Putamen (tissue), 1 donor: ENCODE measurements at places on chromosomes 7 and 10.
A peak's percentile ranks its signal among the peaks of the same experiment; 100 is the strongest.

DNA sequence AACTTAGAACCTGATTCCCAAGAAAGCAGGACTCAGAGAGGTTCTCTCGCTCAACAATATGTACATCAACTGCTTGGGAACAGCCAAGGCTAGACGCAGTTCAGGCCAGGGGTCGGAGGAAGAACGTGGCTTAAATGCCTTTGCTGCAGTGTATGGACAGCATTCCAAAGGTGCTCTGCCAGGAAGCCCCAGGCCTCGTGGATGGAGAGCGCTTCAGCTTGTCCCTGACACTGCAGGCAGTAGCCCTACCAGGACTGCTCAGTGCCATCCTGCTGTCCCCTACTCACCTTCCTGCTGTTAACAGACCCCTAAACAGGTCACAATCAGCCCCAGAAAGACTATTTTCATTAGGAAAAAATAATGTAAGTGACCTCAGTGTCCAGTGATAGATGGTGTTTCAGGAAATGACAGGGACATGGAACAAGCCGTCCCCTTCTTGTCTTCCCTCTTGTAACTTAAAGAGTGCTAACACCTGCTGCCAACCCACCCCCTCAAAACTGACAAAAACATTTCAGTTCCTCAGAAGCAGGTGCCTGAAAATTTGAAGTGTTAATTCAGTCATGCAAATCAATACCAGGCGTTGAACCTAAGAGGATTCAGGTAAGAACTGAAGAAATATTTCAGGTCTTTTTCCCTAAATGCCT is 16.5 kb downstream of the CREB3L2 start:
- no peak for DNase-seq

- DNase-seq: no peak
These were observed 922 bp downstream of the CXCL12 start for GRCh38 chr10:44383749-44384600.

GRCh38 chr10:22453948-22454591 is 108.8 kb downstream of the SPAG6 start:
- no peak for DNase-seq

DNA sequence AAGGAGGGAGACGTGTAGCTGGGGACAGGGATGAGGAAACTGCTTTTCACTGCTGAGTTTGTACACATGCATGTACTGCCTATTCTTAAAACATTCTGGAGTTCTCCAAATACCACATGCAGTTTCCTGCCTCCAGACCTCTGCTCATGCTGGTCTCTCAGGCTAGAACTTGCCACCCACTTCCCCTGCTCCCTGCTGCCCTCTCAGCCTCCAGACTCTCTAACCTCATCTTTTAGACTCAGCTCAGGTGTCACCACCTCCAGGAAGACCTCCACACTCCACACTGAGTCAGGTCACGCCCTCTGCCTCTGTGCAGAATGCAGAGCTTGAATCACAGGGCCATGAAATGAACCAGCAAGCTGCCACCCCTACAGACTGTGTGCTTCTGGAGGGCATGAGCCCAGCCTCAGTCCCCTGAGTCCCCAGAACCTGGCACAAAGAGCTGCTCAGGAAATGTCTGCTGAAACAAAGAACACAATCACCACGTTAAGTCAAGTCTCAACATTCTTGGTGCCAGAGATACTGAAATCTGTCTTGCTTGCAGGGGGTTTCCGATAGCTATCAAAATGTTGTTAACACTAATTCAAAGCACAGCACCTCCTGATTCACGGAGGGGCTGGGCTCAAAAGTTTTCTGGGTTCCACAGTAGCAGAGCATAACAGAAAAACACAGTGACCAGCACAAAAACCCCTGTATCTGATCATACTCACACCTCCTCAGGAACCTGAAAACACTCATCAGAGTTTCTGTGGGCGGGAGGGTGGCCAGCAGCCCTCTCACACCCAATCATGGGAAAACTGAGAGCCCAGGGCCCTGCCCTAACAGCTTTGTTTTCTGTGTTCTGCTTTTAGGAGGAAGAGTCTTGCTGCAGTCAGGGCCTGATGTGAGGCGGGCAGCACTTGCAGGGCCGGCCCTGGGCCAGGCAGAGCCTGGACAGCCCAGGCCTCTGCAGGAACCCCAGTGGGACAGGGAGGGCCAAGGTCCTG is 21.1 kb downstream of the FAM53B start:
- DNase-seq: no peak

GRCh38 chr10:110141871-110142635 is 65.4 kb upstream of the MXI1 start:
- DNase-seq: no peak

DNA sequence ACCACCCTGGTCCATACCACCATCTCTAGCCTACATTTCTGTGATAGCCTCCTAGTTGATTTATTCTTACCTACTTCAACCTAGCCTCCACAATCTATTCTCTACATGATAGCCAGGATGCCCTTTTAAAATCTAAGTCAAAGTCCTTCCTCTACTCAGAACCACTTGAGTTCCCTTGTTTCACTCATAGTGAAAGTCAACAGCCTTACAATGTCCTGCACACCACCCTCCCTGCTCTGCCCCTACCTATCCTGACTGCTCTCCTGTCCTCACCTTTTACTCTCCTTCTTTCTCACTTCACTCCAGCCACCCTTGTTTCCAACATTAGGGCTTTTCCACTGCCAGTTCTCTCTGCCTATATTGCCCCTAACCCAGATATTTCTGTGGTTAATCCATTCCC is 146.7 kb downstream of the GRM3 start:
- DNase-seq: no peak

DNA sequence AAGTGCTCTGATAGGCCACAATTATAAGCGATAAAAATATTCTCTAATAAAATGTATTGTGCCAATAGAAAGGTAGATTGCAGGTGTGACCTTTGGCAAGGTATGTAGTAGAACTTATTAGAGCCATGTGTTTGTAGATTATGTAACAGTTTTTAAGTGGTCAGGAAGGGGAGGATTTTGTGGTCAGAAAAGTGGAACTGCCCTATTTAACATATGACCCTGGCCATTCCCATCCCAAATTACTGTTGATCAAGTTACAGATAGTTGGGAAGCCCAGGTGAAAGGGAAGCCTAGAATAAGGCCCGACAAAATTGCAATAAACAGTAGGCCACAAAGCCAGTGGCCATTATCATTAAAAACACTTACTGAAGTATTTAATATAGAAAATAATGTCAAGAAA is 89.2 kb downstream of the SPAG6 start:
- no peak for DNase-seq

GRCh38 chr7:107743567-107744344 is at the start of gene CBLL1:
TSS of gene CBLL1 (plus strand) at chr7:107744142. CDS start at chr7:107744164, 22 bp downstream.
- DNase-seq: peak; percentile 98

GRCh38 chr10:74150204-74150989 is at the start of gene AP3M1:
TSS of gene AP3M1 (minus strand) at chr10:74150828. CDS start at chr10:74138379, 12,449 bp downstream.
- no peak for DNase-seq

GRCh38 chr10:69787681-69788080 is 14.0 kb upstream of the COL13A1 start:
- DNase-seq: no peak

DNA sequence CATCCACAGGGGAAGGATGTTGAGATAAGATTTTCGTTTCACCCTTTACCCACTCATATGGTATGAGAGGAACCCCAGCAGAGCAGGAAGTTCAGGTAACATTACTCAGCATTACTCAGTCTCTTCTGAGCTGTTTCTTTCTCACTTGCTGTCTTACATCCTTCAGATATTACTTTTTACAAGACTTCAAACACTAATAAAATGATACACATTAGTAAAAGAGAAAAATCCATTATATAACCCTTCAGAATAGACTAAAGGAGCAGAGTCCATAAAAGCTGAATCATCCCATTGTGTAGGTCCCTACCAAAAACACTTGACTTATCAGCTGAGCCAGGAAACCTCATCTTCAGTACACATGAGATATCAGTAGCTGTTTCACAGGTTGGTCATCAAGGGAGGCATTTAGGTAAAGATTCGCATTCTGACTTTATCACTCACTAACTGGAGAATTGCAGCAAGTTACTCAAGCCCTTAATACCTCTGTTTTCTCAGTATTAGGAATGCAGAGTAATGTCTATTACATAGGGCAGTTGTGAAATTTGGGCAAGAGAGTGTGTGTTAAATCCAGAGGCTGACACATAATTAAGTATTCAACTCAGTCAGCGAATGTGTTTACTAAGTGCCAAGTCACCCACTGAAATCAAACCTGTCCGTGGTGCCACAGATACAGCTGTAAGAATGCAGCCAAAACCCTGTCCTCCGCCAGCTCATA is 44.7 kb downstream of the KLF6 start:
- DNase-seq: no peak

DNA sequence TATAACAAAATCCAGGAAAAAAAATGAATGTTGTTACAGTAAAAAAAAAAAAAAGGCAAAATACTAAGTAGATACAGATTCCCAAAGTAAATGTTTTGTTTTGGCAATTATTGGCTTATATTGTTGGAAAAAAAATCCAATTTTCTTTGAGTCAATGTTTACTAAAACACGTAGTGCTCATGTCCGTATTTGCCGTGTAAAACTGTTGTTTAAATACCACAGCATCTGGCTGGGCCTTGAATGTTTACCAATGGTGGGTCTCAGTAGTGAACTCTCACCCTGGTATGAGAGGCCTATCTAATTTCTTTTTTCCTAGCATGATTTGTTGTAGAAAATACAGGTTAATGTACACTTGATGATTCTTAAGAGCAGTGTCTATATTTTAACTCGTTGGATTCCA is 41.4 kb upstream of the SLC26A5 start:
- no peak for DNase-seq

DNA sequence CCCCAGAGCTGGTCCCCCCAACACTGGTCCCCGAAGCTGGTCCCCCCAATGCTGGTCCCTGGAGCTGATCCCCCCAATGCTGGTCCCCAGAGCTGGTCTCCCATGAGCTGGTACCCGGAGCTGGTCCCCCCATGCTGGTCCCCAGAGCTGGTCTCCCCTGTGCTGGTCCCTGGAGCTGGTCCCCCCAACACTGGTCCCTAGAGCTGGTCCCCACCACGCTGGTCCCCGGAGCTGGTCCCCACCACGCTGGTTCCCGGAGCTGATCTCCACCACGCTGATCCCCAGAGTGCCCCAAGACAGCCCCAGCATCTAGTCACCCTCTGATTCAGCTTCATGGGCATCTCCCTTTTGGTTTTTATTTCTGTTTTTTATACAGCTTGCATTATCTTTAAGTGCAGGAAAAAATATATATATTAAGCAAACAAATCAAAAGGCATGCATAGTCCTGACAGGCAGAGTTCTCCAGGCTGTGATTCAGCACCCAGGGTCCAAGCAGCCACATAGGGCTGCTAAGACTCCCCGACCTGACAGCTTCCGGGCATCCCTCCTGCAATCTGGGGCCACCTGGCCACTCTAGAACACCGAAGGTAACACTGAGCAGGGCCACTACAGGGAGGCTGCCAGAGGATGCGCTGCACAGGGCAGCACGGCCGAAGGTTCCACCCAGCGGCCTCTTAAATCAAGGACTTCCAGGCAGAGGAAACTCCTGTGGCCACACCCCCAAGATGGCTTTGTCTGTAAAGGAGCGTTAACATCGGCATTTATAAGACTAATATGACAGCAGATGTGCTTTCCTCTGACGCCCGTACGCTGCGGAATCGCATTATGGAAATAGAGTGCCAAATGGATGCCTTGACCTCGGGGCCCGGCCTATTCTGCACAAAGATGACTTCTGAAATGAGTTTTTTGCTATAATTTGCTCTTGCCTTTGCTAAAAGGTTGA is 215.0 kb downstream of the PTPRN2 start:
- no peak for DNase-seq

DNA sequence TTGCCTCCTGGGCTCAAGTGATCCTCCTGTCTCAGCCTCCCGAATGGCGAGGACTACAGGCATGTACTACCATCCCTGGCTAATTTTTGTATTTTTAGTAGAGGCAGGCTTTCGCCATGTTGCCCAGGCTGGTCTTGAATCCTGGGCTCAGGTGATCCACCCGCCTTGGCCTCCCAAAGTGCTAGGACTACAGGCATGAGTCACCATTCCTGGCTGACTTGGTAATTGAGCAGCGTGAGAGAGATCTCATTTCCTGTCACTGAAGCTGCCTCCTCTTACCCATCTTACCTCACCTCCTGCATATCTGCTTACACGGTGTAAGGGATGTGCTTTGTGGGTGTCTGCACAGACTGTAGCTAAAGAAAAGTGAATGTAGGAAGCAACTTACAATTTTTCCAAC is 9.7 kb downstream of the IFIT3 start:
- DNase-seq: no peak

GRCh38 chr7:66301737-66302136 is 96.6 kb downstream of the TPST1 start:
- no peak for DNase-seq

DNA sequence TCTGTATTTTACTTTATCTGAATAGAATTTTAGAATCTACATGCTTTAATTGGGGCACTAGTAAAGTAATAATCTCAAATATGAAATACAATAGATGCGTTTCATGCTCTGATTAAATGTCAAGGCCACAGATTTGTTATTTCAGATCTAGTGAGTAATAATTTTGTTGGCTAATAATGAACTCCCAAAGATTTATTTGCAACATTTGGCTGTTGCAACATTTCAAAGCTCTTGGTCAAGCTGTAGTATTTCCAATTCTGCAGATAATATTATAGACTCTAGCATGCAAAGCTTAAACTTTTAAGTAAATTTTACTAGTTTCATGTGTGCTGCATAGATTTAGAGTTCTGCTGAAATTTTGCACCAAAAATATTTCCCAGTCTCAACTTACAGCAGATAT is 16.7 kb downstream of the LRRN3 start:
- no peak for DNase-seq
